ENCODE measurements at places on chromosomes 16 and 17. TPM values are rescaled to one million over a fixed set of nuclear protein-coding genes. Genes with fewer than 3 reads are reported as not detected.

DNA sequence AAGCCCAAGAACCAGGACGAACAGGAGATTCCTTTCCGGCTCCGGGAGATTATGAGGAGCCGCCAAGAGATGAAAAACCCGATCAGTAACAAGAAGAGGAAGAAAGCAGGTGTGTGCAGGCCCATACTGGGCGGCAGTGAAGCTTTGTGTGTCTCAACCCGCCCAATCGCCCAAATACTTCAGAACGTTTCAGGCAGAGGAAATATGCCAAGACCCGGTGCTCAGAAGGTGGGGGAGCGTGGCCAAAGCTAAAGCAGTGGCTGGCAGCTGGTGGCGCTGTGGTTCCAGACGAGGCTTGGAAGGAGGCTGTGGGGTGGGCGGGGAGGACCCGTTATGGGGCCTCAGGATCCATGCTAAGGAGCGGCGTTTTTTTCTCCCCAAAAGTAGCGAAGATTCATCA is 1.2 kb downstream of the CCDC137 start:
- no peak for DNase-seq

GRCh38 chr16:791131-791530 is 2.7 kb downstream of the CHTF18 start:
- DNase-seq, result no peak

- no peak for DNase-seq
Measured at GRCh38 chr16:30722916-30723315, 23.9 kb downstream of the SRCAP start.

GRCh38 chr16:69490707-69491324 is 66.4 kb downstream of the CYB5B start:
- DNase-seq, result no peak

- no peak for DNase-seq
Measured at GRCh38 chr16:63890723-63891122, 1231.1 kb downstream of the CDH11 start.

- no peak for DNase-seq
Measured at GRCh38 chr16:87376660-87377059, 6.9 kb downstream of the FBXO31 start.

DNA sequence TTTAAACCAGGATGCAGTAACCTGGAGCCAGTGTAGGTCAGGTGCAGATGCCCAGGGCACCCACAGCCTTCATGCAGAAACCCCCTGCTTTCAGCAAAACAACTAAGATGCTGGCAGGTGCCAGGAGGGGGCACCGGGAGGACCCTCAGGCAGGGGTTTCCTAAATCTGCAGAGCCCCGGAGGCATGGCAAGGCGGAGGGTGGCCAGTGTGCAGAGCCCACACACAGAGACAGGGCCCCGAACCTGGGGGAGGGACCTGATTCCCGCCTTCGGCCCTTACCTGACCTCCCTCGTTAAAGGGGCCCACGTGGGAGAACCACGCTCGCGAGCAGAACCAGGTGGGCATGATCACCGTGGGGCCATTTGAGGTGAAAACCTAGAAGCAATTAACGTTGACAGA is 114.0 kb upstream of the METRNL start:
- no peak for DNase-seq

The TERB1 gene
- not detected for total RNA-seq

The CEMP1 gene
- not detected for total RNA-seq

The GRAPL gene
- 0.31 TPM for total RNA-seq

The ZG16 gene
- total RNA-seq, result not detected

The TMEM94 gene
- 129 TPM for total RNA-seq

The CA7 gene
- total RNA-seq, result not detected

The ZNF778 gene
- 15.0 TPM for total RNA-seq

The SKAP1 gene
- 0.90 TPM for total RNA-seq
